Activated T-helper 1 cell treated with Interleukin-2 at 50 U/mL for 16 hours (primary cell): ENCODE measurements at places on chromosomes 4 and X.

- DNase-seq = no peak
Observed at GRCh38 chr4:168837922-168838321, 172.1 kb downstream of the CBR4 start.

DNA sequence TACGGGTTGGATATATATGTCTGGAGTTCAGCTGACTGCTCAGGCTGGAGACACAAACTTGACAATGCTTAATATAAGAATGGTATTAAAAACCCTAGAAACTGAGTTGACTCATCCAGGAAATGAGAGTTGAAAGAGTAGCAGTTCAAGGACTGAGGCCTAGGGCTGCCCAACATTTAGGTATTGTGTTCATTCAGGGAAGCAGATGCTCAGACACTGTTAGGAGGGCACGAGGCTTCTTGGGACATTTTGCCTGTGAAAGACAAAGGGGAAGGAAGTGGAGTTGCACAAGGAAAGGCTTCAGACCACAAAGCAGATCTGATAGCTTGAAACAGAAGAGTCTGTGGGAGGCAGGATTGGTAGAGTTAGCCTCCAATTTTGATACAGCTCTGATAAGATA is 52.0 kb upstream of the HS3ST1 start:
- DNase-seq = no peak

- no peak for DNase-seq
Observed at GRCh38 chr4:181711387-181711786, 531.8 kb upstream of the TENM3 start.

DNA sequence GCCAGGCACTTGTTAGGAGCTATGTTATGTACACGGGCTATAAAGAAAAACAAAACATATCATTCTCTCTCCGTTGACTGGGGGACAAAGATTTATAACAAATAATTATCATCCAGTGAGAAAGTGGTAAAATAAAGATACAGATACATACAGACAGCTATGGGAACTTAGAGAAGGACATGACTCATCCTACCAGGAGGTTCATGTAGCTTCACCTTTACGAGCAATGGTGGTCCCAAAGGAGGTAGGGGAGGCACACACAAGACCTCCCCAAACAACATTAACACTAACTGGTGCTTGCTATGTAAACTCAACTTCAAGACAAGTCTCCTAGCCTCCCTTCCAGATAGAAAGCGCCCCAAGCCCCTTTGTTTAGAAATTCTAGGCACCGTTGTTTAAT is 8.9 kb downstream of the AMBN start:
- DNase-seq = no peak

- DNase-seq = no peak
Observed at GRCh38 chr4:15907430-15907829, 31.1 kb downstream of the FGFBP1 start.

- DNase-seq = no peak
Observed at GRCh38 chr4:24464566-24464965, 119.8 kb downstream of the DHX15 start.

DNA sequence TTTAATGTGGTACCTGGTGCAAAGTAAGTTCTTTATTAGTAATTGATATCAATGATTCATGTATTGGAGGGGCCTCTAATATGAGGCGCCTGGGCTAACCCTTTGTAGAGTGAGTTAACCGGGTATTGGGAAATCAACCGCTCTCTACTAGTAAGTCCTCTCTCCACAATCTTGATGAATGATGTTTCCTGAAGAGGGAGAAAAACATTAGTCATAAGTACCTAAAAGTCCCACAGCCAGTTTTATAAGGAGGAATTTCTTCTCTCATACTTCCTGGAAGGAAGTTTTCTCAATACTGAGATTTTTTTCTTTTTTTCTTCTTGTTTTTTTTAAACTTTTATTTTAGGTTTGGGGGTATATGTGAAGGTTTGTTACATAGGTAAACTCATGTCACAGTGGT is 62.3 kb downstream of the AGTR2 start:
- DNase-seq = no peak

DNA sequence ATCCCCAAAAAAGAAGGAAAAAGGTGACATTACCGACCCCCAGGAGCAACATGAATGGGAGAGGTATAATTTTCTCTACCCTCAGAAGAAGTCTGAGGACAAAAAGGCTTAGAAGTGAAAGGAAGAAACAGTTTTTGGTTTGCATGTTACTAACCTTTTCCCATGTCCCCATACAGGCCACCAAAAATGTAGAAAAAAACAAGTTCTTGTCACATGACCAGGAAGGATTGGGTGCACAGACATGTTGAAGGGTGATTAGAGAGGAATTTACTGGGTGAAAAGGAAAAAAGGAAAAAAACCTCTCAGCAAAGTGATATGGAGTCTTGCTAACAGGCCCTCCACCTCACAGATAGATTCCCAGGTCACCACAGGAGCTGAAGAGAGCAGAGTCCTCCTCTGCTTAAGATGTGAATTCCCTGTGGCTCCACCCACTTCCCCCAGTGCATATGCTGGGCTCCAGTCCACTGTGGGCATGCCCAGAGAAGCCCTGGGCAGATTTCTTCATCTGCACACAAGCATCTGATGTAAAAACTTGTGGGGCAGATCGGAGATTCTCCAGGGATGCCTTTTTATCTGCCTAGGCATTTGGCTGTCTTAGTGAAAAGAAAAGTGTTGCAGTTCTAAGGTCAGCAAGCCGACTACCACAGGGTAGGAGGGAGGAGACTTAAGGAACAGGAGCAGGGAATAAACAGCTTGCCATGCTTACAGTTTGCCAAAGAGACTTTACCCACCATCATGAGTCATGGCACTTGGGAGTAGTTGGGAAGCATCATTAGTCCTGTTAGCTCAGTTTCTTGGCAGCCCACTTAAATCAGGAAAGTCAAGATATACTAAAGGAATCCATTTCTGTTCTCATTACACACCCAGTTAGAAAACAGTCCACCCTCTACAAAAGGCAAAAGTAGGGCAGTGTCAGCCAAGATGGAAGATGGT is 25.0 kb upstream of the PASD1 start:
- DNase-seq = no peak

- no peak for DNase-seq
Observed at GRCh38 chr4:12178614-12179610, 750.2 kb upstream of the HS3ST1 start.

GRCh38 chr4:4990329-4990728 is 28.9 kb downstream of the CYTL1 start:
- no peak for DNase-seq

GRCh38 chr4:62058571-62058970 is 858.4 kb downstream of the ADGRL3 start:
- no peak for DNase-seq

DNA sequence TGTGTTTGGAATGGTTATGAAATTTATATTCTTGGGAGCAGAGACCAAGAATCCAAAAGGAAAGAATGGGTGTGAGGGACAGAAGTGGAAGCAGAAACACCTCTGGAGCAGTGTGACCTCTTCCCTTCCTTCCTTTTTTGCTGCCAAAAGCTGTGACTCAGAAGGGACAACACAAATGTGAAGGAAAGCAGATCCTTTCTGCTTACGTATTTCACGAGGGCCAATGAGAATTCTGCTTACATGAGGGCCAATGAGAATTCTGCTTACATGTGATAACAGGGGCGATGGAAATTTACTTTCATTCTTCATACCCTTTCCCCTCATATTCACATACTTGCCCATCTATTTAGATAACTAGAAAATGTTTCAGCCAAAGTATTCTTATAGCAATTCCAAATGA is 404.6 kb downstream of the PRDM5 start:
- no peak for DNase-seq
